ENCODE measurements at places on chromosomes 16 and 17.

DNA sequence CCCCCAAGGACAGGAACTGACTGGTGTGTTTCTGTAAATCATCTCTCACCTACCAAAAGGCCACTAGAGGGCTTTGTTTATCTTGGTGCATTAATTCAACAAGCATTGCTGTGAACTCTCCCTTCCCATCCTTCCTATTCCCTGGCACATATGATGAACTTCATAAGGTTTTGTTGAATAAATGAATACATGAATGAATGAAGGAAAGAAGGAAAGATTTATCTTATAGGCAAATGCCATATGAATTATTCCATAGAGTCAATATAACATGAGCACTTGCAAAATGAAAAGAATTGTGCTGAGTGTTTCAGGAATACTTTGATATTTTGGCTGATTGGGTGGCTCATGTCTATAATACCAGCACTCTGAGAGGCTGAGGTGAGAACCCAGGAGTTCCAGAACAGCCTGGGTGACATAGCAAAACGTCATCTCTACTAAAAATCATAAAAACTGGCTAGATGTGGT lies 4.3 kb downstream of the SPDYE4 start:
- no peak for DNase-seq

DNA sequence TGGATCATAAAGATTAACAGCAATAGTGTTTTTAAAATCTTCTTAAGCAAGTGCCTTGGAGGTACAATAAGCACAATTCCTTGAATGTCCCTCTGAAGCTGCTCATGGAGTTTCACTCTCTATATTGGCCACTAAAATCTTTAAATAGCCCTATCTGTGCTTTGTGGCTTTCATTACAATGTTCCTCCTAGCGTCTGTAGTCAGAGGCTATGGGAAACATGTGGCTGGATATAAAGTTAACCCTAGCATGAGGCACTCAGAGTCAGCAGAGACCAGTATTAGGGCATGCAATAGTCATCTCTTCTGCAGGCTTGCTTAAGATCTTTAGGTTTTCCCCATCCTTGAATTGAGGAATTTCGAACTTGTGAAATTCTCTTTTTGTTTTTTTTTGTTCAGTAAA lies 668.2 kb downstream of the CDH11 start:
- no peak for DNase-seq

DNA sequence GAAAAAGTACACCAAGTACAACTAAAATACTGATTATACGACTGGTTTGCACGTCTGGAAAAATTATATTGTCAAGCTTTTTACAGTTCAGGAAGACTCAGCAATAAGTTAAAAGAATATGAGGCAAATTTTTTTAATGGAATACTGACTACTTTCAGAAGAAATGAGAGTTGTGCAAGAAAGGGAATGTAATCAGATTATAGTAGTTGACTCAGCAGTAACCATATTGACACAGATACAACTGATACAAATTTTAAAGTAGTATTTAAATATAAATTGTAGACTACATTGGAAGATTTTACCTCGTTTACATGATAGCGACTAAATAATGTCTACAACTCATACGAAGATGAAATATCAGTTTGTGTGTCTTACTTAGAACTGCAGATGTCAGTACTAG lies 16.7 kb downstream of the ASGR2 start:
- no peak for DNase-seq

GRCh38 chr17:31686495-31686894 lies 172.5 kb downstream of the COPRS start:
- no peak for DNase-seq

DNA sequence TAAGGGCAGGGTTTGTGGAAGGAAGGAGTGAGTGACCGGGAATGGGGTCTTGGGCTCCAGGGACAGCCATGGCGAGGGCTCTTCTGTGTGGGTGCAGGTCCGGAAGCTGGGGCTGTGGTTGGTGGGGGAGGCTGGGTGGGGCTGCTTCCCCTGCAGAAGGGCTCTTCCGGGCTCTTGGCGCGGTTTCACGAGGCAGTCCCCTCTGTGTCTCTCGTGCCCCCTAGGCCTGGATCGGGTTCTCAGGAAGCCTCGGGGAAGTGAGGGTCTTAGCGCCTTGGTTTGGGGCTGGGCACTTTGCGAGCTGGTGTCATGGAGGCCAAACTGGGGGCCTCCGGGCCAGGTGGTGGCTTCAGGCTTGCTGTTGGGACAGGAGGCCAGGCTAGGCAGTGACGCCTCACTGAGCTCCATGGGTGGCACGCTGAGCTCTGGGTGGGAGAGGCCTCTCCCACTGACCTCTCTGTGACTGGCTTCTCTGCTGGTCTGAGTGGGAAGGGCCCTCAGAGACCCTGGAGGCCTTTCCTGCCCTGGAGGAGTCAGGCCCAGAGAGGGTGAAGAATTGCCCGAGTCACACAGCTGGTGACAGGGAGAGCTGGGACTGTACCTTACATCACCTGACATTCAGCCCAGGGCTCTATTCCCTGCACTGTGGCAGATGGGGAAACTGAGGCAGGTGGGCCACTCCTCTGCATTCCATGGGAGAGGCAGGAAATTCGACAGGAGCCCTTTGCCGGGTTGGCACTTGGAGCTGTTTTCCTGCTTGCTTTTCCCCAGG lies 8.2 kb downstream of the ADCY7 start:
- peak; percentile 60 for DNase-seq

- no peak for DNase-seq
Measured at GRCh38 chr17:4710693-4711634, 532 bp downstream of the ARRB2 start.

DNA sequence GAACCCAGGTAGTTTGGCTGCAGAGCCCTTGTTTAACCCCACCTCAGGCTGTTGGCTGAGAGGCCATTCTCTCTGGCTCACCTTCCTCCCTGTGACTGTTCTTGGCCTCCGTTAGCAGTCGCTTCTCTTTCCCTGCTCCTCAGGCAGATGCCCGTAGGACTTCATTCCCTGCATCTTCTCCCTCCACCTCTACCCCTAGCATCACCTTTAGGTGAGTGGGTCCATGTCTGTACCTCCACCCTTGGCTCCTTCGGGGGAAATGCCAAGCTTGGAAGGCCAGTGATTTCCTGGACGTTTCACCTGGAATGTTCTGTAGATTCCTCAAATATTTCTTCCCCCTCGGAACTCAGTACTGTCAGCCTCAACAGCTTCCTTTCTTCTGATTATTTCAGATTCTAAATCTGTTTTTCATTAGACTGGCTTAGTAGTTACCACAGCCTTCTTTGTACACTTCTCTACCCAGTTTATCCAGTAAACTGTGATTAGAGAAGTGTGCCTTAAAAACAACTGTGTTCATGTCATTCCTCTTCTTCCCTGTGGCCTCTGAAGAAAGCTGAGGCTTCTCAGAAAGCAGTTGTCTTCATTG lies 227.9 kb downstream of the MSI2 start:
- DNase-seq = no peak
